Mucosa of gallbladder (tissue), 1 donor: ENCODE measurements at places on chromosomes 12 and 14. TPM values are rescaled to one million over a fixed set of nuclear protein-coding genes. Genes with fewer than 3 reads are reported as not detected.

DNA sequence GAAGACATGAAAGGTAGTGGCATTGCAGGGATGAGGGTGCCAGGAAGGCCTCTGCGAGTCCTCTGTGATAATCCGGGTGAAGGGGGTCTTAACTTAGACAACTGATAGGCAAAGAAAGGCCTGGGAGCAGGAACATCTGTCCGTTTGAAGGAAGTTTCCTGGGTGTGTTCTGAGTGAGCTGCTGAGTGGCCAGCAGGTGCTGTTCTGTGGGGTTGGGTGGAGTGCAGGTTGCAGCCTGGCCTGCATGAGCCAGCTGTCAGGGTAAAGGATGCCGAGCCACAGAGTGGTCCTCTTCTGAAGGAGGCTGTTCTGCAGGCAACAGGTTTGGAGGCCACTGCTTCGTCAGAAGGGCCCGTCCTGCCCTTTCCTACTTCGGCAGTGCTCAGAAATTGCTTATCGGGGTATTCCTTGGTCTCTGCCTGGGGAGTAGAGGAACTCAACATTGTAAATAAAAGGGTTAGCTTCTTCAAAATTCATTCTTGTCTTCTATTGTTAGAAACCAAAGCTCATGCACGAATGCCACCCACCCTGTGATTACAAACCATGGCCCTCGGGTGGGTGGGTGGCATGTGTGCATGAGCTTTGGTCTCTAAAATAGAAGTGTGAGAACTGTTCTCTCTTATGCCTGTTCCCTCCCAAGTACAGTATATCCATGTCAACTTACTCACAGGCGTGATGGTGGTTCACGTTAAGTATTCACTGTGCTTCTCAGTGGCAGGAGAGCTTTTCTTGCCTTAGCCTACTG, 118.9 kb downstream of the CHST11 start:
- no peak for DNase-seq

ASPG gene
- total RNA-seq = 4.7 TPM

DNA sequence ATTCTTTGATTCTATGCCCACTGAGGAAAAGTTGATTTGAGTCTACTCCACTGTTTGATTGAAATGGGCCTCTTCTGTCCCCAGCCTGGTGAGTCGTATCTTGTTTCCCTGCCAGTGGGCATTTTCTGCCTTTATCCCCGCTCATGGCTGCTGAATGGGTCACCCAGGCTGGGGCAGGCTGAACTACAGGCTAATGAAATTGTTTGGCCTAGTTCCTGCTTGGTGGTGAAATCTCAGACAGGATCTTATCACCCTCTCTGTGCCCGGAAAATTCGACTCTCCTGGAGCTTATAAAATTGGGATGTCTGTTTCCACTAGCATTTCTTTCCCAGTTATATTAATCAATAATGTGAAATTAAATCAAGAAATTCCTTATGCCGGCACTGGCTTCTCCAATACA, 65.0 kb downstream of the CHST11 start:
- DNase-seq = no peak

DNA sequence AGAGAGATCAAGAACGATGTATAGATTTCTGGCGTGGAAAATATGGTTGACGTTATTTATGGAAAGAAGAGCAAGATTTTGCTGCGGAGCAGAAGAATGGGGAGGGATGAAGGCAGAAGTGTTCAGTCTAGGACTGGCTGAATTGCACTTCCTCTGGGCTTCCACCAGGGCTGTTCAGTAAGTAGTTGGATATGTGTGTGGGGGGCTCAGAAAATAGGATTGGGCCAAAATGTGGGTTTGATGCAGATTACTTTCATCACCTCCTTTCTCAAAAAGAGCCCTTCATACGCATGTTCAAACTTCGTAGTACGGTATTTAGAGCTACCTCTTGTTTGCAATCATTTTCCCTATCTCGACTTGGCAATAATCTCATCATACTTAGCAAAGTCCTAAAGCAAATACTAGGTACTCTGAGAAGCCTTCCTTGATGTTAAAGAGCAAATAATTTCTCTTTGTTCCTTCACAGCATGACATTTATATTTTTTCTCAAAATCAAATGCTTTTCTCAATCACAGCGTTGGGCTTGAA, 349.4 kb downstream of the NELL2 start:
- no peak for DNase-seq

DNA sequence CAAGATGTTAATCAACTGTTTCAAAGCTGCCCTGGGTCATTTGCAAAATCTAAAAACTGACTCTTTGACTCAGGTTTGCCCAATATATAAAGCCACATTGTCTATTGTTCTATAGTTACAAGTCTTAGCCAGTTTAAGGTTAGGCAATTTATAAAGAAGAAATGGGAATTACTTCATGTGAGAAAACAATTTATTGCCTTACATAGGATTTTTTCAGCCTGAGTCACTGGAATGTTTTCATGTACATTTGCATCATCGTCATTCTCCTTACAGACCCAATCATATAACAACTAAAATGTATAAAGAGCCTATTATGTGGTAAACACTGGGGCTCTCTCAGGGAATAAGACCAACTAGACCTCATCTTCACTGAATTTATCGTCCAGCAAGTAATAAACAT, 100.3 kb upstream of the PLEKHG7 start:
- no peak for DNase-seq

- no peak for DNase-seq
These were observed 106.5 kb downstream of the TMEM117 start for GRCh38 chr12:43942379-43942778.

GRCh38 chr12:132872975-132873421, 14.4 kb downstream of the CHFR start:
- DNase-seq = no peak

FAM222A gene
- 11.0 TPM for total RNA-seq

ESRRB gene
- 0.40 TPM for total RNA-seq

DNA sequence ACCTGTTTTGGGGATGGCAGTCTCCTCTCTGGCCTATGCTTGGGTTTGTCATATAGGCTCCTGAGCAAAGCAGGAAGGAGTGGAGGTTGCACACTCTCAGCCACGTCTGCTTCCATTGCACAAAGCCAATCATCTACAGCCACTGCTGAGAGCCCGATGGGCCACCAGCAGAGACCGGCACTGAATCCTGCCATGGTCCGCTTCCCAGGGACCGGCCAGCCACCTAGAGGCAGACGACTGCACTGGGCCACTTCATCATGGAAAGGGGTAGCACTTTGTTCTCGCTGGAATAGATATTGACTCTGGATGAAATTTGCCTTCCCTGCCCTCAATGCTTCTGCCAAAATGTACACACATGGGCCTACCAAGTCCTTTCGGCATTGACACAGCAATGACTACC, 22.3 kb downstream of the DLK1 start:
- no peak for DNase-seq

LPAR5 gene
- total RNA-seq = 15.0 TPM
